Forelimb muscle (tissue), 1 donor: ENCODE measurements at places on chromosomes 2 and 18.

DNA sequence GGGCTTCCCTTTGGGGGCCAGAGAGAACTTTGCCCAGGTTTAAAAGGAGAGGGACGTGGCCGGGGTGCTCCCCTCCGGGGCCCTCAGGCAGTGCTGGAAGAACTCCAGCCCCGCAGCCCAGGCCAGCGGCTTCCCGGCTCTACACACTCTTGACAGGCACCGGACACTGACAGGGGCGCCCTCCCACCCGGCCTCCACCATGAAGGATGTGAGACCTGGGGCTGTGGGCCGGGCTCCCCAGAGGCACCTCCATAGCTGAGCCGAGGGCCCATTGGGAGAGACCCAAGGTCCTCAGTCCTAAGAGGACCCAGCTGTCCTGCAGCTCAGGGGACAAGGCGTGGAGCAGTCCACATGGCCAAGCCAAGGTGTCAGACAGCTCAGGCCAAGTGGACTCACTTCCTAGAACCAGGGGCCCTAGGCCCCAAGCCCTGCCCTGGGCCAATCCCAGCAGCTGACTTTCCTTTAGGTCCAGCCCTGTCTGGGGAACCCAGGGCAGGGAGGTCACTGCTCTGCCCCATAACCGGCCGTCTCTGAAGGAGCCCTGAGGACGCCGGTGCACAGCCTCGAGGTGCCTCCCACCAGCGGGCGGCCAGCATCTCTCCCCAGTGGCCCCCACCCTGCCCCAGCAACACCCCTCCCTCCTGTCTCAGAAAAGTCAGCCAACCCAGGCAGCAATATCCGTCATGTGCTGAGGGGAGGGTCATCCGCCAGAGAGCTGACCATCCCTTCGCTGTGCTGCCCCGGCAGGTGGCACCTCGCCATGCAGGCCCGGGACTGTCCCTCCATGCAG lies 51.8 kb downstream of the BIN1 start:
- no peak for DNase-seq

- DNase-seq: no peak
Observed at GRCh38 chr2:195488567-195488966, 168.5 kb upstream of the SLC39A10 start.

DNA sequence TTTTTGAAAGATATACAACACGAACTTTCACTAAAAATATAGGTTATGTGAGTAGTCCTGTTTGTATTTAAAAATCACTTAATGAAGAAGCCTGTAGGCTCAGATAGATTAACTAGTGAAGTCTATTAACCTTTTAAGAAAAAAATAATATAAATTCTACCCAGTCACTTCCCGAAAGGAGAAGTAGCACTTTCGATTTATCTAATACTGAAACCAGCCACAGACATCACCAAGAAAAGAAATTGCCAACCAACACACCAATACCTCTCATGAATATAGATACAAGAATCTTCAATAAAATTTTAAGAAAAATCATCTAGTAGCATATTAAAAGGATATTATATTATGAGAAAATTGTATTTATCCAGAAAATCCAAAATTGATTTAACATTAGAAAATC lies 160.5 kb downstream of the GALNT13 start:
- no peak for DNase-seq

- DNase-seq: no peak
Observed at GRCh38 chr2:128734521-128735295, 416.0 kb upstream of the HS6ST1 start.

DNA sequence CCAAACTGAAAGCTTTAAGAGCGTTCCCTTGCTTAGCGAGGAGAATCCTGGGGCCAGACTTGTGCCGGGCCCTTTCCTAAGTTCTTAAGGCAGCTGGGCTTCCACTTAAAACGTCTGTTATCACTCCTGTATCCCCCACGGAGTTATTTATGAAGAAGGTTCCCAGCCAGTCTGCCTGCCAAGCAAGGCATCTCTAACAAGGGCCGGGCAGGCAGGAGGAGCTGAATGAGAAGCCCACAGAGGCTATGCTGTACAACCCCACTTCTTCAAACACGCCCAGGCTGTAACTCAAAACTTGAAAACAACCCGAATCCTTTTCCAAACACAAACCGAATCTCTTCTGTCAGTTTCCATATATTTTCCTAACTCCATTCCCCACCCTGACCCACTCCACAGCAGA lies 39.0 kb upstream of the ZFP36L2 start:
- no peak for DNase-seq

GRCh38 chr2:60158262-60158661 lies 395.2 kb downstream of the BCL11A start:
- DNase-seq: no peak

- no peak for DNase-seq
Observed at GRCh38 chr18:45334191-45334590, 281.1 kb upstream of the SLC14A2 start.

- no peak for DNase-seq
Observed at GRCh38 chr2:186820303-186820702, 28.7 kb downstream of the ZSWIM2 start.

GRCh38 chr18:50751490-50751889 lies 68.3 kb downstream of the MRO start:
- DNase-seq: no peak

- no peak for DNase-seq
Observed at GRCh38 chr2:174633623-174633930, 36.0 kb upstream of the WIPF1 start.

DNA sequence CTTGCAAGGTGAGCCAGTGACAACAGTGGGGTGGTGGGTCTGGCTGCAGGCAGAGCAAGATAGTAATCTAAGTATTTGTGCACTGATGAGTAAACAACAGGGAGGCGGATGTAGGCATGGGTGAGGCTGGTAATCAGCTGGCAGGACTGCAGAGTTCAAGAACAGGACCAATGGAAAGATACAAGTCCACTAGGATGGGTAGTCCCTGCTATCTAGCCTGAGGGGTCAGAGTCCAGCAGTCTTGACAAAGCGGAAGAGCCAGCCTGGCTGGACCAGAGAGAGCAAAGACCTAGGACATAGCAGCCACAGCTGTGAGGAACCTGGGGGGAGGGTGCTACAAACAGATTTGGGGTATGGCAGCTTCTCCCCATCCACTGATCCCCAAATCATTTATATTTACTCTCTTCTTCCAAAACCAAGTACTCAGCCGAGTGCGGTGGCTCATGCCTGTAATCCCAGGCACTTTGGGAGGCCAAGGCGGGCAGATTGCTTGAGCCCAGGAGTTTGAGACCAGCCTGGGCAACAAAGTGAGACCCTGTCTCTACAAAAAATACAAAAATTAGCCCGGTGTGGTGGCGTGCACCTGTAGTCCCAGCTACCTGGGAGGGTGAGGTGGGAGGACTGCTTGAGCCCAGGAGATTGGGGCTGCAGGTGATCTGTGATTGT lies 25.9 kb downstream of the VIL1 start:
- no peak for DNase-seq

DNA sequence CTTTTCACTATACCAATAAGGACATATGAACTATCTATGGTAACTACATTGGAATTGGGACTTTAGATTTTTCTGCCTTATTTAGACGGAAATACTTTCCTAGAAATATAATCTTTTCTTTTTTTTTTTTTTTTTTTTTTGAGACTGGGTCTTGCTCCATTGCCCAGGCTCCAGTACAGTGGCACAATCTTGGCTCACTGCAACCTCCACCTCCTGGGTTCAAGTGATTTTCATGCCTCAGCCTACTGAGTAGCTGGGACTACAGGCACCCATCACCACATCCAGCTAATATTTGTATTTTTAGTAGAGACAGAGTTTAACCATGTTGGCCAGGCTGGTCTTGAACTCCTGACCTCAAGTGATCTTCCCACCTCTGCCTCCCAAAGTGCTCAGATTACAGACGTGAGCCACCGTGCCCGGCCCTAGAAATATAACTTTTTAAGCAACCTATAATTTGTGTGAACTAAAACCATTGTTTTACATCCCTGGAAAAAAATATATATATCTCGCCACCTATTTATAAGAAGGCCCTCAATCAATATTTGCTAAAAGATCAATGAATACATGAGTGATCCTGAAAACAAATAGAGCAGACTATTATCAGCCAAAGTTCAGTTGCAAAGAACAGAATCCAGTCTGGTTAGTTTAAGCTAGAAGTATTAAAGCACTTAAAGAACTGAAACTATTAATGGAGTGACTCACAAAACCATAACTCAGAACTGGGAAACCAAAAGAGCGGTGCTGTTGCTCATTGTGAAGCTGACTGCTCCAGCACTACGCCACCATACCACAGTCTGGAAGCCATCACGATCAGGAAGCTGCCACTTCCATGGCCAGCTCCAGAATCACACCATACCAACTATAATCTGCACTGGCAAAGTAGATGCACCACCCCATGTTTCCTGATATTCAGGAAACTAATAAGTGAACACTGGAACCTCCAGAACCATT lies 8.4 kb upstream of the HNRNPLL start:
- no peak for DNase-seq

- DNase-seq: no peak
Observed at GRCh38 chr2:168545439-168546082, 89.5 kb downstream of the CERS6 start.

- no peak for DNase-seq
Observed at GRCh38 chr2:232869138-232870017, 686 bp upstream of the SNORC start.

- no peak for DNase-seq
Observed at GRCh38 chr2:201135386-201135785, 19.4 kb downstream of the CFLAR start.

DNA sequence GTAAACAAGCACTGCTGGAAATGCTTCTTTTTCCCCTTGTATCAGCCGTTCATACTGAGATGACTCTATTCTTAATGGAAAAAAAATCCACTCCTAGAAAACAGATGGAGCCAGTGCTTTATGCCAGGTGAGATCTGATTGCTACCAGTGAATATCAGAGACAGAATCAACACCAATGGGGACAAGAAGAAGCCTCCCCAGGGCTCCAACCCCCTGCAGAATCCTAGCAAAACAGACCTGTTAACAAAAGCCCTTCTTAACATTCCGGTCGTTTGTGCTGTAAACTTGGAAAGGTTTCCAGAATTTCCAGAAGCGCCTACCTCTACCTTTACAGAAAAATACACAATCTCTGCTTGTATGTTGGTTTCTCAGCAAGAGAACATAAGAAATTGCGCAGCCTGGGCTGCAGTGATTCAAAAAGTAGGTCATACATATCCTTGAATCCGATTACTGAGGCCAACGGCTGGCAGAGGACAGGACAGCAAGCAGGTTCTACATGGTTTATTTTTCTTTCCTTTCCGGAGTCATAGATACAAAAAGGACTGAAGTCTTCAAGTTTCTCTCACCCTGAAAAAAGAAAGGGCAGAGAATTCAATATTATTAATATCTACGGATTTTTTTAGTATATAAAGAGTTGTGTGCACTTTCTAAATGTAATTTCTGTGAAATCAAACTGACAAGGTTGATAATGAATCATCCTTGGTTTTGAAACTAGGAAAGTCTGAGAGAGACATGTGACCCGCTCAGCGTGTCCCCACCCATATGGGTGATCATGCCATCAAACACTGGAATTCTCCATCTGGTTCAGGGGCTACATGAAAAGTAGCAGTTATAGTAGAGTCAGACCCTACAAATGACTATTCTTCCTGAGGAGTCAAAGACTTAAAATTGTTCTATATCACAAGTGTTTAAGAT lies 266.7 kb upstream of the MGAT5 start:
- DNase-seq: no peak

DNA sequence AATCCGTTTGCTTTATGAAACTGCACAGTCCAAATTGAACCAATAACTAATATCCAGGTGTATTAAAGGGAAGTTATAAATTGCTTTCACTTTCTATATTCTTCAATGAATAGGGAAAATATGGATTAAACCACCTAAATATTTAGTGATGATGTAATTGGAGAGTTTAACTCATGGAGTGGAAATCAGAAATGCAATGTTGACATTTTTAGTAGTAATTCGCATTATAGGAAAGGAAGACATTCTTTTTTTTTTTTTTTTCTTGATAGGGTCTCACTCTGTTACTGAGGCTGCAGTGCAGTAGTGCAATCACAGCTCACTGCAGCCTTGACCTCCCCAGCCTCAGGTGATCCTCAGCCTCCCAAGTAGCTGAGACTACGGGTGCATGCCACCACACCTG lies 321.9 kb downstream of the RNF144A start:
- DNase-seq: no peak

DNA sequence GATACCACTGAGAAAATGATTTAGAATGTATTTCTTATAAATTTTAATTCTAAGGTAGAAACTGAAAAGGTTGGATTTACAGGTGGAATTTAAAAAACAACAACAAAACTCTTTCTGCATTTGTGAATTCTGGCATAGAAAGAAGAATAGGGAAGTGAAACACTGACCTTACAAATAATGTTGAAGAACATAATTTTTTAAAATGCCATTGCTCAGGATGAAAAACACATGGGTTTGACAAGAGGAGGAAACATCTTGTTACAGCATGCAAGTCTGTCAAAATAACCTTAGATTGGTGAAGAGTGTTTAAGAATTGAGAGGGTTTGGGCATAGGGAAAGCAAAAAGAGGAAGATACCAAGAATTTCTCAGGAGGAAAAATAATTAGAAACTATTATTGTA lies 184.3 kb downstream of the UBE2E3 start:
- DNase-seq: no peak

- DNase-seq: no peak
Observed at GRCh38 chr2:219533930-219534661, 9.5 kb downstream of the CHPF start.
